AG09309 (cell line): ENCODE measurements at places on chromosomes 4 and X.

DNA sequence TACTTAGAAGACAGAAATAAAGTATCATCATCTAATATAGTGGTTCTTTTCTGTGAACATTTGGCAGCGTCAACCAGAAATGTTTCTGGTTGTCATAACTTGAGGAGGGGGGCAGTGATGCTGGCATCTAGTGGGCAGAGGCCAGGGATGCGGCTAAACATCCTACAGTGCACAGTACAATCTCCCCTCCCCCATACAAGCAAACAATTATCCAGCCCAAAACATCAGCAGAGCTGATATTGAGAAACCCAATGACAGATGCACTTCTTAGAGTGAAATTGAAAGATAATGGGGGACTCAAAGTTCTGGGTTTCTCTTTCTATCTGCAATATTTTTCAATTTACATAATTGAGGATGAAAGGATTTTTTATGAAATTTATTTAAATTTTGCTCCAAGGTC lies 1.9 kb upstream of the EIF1AX start:
- DNase-seq = no peak

- DNase-seq = no peak
Measured at GRCh38 chr4:2339458-2340271, 77.8 kb upstream of the MXD4 start.

GRCh38 chr4:1072830-1073446 lies 40.4 kb downstream of the RNF212 start:
- peak; percentile 11 for DNase-seq

DNA sequence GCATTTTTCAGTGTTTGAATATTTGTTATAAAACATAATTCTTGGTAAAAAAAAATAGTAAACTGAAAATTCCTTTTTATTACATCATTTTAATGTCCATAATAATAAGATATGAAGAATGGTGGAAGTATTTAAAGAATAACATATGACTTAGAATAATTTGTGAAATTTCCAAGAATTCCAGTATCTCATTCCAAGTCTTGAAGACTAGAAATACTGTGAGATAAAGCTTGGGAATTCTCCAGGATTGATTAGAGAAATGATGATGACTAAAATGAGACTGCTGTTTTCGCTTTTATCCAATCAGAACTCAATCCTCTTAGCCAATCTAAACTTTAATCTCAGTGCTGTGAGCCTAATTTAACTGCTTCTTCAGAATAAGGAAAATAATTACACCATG lies 184.2 kb upstream of the HCCS start:
- DNase-seq = peak; percentile 27

DNA sequence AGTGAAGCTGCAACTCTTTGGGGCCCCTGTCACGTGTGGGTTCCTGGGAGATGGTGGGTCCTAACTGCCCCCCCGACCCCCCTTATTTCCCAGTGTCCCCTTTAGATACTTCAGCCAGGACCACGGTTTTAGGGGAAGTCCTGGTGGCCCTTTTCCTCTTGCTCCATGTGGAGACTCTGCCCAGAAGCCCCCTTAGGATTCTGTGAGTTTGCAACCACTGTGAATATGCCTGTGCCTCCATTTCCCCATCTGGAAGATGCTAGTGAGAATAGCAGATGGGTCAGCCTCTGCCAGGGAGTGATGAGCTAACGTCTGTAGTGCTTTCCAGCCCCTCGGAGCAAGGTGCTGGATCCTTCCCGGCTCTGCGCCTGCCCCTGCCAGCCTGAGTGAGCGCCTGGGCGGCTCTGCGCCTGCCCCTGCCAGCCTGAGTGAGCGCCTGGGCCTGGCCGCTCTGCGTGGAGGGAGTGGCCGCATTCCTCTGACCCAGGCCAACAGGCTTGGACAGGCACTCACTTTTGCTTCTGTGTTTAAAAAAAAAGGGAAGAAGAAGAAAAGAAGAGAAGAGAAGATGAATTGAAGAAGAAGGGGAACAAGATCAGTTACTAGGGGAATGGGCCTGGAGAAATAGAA lies 6.7 kb upstream of the CITED1 start:
- DNase-seq = no peak

DNA sequence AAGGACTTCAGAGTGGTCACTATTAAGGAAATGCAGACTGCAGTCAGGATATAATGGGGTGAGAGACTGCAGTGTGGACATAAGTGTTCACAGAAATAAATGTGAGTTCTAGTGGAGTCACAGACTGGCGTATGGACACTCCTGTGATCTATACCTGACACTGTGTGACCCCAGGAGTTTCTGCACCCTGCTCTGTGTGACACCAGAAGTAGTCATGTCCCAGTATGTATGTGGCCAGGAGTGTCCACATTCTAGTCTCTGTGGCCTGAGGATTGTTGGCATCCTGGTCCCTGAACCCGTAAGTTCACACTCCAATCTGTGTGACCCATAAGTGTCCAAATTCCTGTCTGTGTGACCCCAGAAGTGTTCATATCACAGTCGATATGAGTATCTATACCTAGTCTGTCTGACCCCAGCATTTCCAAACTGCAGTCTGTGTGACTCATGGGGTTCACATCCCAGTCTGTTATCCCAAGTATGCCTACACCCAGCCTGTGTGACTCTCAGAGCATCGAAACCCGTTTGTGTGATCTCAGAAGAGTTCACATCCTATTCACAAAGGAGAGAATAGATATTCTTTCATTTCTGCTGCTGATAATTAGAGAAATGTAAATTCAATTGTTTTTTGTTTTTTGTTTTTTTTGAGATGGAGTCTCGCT lies 16.3 kb downstream of the WDR13 start:
- DNase-seq = no peak

DNA sequence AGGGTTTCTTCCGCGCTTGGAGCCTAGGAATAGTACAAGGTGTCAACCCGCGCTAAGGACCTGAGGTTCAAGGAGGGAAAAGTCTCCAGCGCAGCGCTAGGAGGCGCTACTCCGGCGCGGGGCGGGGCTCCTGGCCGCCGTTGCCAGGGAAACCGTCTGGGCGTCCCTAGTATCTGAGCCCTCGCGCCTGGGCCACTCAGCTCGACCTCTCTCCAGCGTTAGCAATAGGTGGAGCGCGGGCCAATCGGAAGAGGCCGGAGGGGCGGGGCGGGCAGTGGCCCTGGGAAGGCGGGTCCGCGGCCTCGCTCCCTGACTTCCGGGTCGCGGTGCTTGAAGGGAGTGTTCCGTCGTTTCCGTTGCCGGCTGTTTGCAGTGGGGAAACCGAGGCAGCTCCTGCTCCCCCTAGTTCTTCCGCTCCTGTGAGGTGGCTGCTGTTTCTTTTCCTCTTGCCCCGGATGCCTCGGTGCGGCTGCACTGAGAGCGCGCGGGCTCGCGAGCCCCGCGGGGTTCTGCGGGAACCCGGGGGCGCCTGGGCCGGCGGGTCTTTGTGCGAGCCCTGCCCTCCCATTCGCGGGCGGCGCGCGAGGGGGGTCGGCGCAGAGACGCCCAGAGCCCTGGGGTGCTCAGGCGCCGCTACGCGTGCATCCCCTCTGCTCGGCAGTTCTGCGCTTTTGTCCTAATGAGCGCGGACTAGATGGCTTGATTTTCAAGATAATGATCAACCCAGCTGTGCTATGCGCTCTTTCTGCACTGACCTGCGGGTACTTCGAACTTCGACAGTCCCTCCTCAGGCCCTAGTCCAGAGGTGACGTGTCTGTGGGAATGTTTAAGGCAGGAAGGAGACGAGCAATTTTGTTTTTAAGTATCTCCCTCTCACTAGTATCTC lies at the start of gene ELMOD2:
TSS of gene ELMOD2 (plus strand) at position 312 of the 886 bp plus-strand sequence. CDS start 1,261 bp downstream, outside the sequence.
- peak; percentile 83 for DNase-seq

- DNase-seq = no peak
Measured at GRCh38 chr4:22688236-22688635, 4.5 kb upstream of the GBA3 start.

GRCh38 chr4:42673082-42673425 lies 16.1 kb upstream of the ATP8A1 start:
- no peak for DNase-seq
